RPMI8226 (cell line): ENCODE measurements at places on chromosomes 1 and 21.

GRCh38 chr1:89953131-89953626, 41.7 kb upstream of the ZNF326 start:
- DNase-seq = no peak

GRCh38 chr1:234478152-234478480, 863 bp downstream of the TARBP1 start:
- DNase-seq = peak; percentile 90

DNA sequence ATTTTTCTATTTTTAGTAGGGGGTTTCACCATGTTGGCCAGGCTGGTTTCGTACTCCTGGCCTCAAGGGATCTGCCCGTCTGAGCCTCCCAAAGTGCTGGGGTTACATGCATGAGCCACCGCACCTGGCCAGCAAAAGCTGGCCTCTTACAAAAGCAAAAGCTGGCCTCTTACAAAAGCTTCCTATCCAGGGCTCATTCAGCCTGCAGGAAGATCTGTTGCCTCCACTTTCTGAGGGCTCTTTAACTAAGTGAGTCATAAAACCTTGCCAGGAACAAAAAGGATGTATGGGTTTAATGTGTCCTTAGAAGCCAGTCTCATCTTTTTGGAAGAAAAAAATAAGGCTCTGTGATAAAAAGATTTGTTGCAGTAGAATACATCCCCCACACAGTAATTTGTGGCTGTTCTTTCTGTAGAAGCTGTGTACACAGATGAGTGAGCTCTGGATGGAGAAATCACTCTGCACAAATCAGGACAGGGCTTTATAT, 15.0 kb downstream of the HTR1D start:
- no peak for DNase-seq

DNA sequence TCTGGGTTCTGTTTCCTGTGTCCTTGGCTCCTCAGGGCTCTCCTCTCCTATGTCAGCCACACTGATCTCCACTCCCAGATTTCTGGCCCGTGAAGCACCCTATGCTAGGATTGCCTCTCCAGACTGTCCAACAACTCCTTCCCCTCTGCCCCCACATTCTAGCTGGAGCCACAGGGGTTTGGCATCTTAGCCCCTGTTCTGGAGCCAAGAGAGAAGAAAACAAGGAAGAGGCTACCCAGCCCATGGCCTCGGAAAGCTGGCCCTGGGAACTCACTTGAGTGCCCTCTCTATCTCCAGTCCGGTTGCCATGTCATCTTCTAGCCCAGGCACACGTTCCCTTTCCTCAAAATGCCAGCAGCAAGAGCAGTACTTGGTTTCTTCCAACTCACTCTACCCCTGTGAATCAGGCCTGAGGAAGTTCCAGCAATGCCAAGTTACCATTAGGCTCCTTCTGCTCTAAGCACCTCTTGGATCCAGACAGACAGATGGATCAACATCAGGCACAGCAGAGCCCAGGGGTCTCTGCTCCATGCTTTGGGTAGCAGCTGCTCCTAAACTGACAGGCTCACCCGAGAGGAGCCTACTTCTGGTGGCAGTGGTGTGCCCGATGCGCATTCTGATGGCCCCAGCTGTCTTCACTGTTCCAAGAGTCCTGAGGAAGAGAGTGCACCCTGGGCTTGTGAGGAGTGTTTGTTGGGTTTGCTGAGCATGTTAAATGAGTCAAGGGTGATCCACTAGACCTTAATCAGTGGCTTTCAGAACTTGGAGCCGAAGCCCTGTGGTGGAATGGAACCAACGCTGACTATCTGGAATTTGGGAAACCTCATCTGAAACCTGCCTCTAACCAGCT, 11.6 kb upstream of the GPR61 start:
- DNase-seq = no peak

- no peak for DNase-seq
Measured at GRCh38 chr1:119391749-119392148, 23.2 kb downstream of the HAO2 start.

DNA sequence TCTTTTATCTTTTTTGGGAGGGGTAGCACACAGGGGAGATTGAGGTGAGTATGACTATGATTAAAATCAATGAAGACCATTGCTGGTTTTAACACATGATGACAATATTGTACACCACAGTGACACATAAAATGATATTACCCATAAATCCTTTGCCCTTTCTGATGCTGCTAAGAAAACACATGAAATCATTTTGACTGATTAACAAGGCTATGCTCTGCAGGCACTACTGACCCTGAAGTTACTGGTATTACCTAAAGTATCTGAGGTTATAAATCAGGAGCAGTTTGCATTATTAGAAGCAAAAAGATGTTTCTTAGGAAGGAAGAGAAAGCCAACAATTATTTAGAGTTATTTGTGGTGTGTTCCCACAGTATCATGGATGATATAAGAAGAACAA, 701.2 kb upstream of the PTBP2 start:
- no peak for DNase-seq

- no peak for DNase-seq
Measured at GRCh38 chr1:48524892-48525467, 53.0 kb upstream of the SPATA6 start.
